ENCODE measurements at places on chromosomes 3 and 15. TPM values are rescaled to one million over a fixed set of nuclear protein-coding genes. Genes with fewer than 3 reads are reported as not detected.

- DNase-seq = peak; percentile 97
Measured at GRCh38 chr15:65516997-65517865, at the start of gene DPP8. TSS of gene DPP8 (minus strand) at chr15:65517689. CDS start at chr15:65512553, 5,136 bp downstream.

- no peak for DNase-seq
Measured at GRCh38 chr3:243356-243725, 46.8 kb downstream of the CHL1 start.

Gene IREB2
- polyA plus RNA-seq = 7.9 TPM

- DNase-seq = no peak
Measured at GRCh38 chr15:45918839-45919238, 284.0 kb downstream of the SQOR start.

GRCh38 chr3:194730365-194730764, 44.7 kb downstream of the FAM43A start:
- DNase-seq = no peak

- no peak for DNase-seq
Measured at GRCh38 chr3:81936817-81937216, 175.4 kb upstream of the GBE1 start.

GRCh38 chr15:57213862-57214261, 162.4 kb upstream of the CGNL1 start:
- no peak for DNase-seq

DNA sequence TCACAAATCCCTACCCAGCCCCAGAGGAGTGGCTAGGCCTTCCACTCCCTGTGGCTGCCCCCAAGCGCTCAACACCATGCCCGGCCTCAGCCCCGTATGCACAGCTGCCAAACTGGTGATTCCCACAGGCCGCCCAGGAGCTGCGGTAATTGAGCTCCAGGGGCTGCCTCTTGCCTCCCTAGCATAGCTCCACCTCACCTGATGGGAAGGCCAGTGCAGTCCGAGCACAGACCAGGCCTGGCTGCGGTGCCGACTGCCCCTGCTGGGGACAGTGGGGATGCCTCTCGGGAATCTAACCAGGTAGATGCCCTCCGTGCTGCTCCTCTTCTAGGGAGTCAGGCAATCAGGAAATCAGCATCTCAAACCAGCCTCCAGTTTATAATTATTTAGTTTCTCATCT, 25.9 kb downstream of the SCN5A start:
- no peak for DNase-seq

DNA sequence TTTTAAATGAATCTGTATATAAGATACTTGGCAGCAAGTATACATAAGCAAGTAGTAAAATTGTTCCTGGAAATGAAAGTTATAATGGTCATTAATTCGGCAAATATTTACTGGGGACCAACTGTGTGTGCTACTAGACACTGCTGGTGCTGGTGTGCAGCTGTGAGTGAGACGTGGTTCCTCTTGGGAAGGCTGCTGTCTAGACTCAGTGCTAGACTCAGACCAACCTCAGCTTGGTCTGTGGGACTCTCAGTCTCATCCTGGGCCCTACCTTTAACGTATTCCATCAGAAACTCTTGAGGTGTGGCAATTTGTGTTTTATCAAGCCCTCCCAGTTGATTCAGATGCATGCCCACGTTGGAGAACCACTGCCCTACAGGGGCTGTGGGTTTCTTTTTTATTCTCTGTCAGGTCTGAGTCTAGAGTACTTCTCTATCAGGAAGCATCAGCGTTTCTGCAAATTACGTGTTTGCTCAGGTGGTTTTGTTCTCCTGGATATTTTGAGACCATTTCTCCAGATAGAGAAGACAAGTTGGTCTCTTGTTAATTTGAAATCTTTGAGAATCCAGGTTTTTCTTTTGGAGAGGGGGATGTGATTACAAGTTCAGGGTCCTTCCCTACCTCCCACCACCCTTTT, 6.8 kb downstream of the TLNRD1 start:
- no peak for DNase-seq

- no peak for DNase-seq
Measured at GRCh38 chr3:188049606-188050530, 104.1 kb upstream of the LPP start.

DNA sequence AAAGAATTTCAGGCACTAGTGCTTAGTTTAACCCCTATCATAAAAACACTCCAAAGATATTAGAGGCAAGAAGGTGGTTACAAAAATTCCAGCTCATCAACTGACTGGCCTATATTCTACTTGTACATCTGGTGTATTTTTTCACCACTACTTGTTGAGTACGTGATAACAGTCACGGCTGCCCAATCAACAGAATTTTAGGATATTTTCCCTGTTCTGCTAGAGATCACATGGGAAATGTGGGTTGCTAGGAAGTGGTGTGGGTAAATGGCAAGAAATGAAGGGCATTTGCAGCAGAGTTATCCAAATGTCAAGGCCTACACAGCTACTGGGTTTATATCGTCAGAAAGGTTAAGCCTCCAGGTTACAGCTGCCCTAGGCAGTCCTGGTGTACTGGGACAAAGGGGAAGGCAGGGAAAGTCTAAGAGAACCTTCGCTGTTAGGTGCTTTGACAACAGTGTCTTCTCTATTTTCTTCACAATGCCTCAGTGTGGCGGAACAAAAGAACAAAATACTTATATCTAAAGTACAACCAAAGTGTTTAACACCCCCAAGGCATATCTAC, 81.9 kb downstream of the FMN1 start:
- no peak for DNase-seq

GRCh38 chr3:3783696-3784095, 15.5 kb upstream of the LRRN1 start:
- no peak for DNase-seq

Gene HRG
- polyA plus RNA-seq = not detected

Gene DAZL
- polyA plus RNA-seq = not detected

Gene GATM
- polyA plus RNA-seq = 12.9 TPM

- DNase-seq = no peak
Measured at GRCh38 chr15:85149465-85150129, 167.9 kb downstream of the PDE8A start.

Gene PLXND1
- 89.4 TPM for polyA plus RNA-seq

GRCh38 chr3:129370248-129370964, 58.0 kb downstream of the EFCAB12 start:
- no peak for DNase-seq

- DNase-seq = no peak
Measured at GRCh38 chr3:140448001-140448400, 229.9 kb upstream of the TRIM42 start.

DNA sequence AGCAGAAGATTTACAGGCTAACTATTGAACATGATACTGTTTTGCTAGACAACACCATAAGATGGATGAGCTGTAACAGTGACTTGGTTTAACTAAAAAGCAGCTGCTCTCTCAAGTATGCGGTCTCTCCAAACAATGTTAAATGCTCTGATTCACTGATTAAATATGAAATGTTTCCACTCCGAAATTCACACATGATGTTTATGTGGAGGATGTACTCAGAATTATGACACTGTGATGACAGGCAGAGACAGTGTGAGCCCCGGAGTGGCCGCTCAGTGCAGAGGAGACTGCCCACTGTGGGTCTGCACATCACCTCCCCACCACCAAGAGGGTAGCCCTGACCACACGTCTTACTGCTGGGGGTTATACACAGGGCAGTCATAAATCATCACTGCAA, 83.9 kb upstream of the MEX3B start:
- no peak for DNase-seq

Gene MOBP
- polyA plus RNA-seq = 0.05 TPM

Gene REC114
- polyA plus RNA-seq = 2.6 TPM

DNA sequence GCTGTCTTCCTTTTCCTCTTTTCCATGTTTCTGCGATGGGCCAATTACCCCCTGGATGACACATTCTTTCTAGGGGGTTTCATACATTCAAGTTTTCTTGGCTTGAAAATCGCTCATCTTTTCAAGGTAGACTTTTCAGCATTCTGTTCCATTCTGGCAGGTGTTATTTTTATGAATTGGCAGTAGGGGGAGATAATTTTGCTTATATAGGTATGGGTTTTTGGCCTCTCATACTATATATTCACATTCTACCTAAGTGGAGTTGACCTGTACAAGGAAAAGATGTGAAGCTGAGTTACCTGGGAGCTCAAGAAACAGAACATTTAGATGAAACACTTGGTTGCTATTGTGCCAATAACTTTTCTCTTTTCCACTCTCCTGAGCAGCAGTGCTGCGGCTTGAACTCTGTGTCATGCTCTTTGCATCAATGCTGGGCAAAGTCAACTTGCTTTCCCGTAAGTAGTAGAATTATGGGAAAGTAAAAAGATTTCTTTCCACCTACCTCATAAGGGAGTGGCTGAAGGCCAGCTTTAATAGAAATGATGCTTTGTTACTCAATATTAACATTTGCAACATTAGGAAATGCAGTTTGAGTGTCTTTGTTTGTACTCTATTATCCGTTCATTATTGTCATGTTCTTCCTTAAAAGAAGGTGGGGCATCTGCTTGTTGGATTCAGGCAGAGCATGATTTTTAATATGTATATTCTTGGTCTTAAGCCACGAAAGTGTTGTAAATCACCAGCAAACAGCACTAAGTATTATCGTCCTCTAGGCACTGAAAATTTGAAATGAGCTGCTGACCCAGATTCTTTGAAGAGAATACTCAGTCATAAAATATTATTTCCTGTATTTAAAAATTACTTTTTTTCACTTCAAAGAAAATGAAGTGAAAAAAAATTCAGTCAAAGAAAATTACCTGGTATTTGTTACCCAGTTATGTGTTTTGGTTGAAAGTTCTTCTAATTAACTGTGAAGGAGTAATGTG, 27.7 kb upstream of the MFSD1 start:
- no peak for DNase-seq

DNA sequence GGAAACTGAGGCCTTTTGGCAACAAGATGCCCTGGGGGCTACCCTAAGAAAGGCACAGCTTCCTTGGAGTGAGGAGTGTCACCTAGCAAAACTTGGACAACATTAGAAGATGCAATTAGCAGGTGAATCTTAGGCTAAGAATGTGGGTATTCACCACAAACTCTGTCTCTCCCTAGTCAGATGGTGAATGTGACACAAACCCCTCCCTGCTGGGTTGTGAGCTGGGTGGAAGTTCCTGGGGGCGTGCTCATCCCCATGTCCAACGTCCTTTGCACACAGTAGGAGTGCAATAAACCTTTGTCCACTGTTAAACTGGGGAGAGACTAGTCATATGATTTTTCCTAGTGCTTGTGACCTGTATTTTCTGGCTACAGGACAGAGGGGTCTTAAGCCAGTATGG, 67.1 kb upstream of the SH3GL3 start:
- no peak for DNase-seq

- DNase-seq = no peak
Measured at GRCh38 chr3:2110597-2111117, 12.0 kb downstream of the CNTN4 start.

Gene PAQR9
- 4.7 TPM for polyA plus RNA-seq

Gene SLC51A
- 0.81 TPM for polyA plus RNA-seq

GRCh38 chr3:16072420-16073110, 101.9 kb upstream of the GALNT15 start:
- no peak for DNase-seq

Gene ROPN1
- polyA plus RNA-seq = 1.6 TPM

DNA sequence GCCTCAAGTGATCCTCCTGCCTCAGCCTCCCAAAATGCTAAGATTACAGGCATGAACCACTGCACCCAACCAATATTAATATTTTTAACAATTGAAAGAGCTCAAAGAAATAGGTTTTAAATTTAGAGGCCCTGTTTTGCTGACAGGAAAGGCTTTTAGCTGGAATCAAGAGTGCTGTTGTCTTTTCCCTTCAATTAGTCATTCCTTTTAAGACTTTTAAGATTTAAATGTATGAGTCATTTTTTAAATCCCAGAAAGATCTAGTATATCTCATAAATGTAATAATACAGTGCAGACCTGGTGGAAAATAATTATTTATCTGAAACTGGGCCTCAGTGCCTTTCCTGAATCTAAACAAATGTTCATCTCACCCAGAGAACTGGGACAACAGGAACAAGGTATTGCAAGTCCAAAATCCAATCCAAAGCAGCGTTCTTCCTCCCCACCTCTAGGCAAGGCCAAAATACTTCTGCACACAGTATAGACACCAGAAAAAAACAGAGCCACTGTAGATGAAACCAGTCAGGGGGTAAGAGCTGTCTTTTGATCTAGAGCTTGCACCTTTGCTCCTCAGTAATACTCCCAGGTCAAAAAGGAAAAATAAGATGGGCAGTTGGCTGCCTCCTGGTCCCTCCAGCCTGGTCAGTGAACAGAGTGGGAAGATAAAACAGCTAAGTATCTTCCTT, 14.4 kb downstream of the AGTR1 start:
- no peak for DNase-seq

GRCh38 chr15:47517737-47518136, 199.6 kb upstream of the SEMA6D start:
- no peak for DNase-seq

DNA sequence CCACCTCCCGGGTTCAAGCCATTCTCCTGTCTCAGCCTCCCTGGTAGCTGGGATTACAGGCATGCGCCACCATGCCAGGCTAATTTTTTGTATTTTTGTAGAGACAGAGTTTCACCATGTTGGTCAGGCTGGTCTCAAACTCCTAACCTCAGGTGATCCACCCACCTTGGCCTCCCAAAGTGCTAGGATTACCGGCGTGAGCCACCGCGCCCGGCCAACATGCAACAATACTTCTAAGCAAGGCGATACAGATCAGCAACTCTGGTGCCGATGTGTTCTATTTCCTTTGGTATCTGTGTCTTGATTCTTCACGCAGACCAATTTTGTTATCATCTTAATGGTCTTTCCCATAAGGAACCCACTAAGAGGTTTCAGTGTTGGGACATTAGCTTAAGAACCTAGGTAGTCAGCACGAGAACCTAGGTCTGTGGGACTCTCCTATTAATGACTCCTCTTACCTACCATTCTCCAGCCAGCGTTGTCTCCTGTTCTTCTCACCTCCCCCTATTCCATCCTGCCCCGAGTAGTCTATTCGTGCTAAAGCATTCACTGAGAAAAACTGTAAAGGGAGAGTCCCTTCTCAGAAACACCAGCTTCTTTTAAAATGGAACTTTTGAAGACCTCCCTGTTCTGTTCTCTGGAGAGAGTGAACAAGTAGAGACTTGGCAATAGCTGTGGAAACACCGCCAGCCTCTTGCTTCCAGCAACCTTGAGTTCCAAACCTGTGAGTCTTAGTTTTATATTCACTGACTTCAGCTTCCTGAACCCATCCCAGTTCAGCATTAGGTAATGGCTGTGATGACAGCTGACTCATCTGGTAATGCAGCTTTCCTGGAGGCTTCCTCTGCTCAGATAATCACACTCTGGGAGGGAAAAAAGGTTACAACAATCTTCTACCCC, 61.2 kb downstream of the TSC22D2 start:
- DNase-seq = peak; percentile 42

DNA sequence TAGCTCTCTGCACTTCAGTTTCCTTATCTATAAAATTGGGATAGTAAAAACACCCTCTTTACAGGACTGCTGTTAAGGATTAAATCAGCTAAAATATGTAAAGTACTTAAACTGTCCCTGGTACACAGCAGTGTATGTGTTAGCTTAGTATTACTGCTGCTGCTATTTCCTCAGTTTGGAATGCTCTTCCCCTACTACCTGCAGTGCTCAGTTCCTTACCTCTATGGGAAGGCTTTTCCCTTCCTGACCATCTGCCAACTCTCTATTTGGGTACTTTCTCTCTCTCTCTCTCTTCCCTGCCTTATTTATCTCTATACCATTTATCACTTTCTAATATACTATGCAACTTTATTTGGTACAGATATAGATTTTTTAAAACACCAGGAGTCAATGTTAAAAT, 26.5 kb downstream of the KPNA4 start:
- DNase-seq = no peak

GRCh38 chr15:83605111-83605945, 48.6 kb upstream of the ADAMTSL3 start:
- peak; percentile 80 for DNase-seq

- no peak for DNase-seq
Measured at GRCh38 chr3:177318559-177318958, 121.3 kb upstream of the TBL1XR1 start.

- DNase-seq = no peak
Measured at GRCh38 chr3:98372445-98372844, 18.0 kb upstream of the OR5K3 start.
